ENCODE measurements at places on chromosomes 16 and 17.
A peak's percentile ranks its signal among the peaks of the same experiment; 100 is the strongest.

GRCh38 chr17:53571342-53571741 lies 251.4 kb upstream of the KIF2B start:
- DNase-seq, result no peak

DNA sequence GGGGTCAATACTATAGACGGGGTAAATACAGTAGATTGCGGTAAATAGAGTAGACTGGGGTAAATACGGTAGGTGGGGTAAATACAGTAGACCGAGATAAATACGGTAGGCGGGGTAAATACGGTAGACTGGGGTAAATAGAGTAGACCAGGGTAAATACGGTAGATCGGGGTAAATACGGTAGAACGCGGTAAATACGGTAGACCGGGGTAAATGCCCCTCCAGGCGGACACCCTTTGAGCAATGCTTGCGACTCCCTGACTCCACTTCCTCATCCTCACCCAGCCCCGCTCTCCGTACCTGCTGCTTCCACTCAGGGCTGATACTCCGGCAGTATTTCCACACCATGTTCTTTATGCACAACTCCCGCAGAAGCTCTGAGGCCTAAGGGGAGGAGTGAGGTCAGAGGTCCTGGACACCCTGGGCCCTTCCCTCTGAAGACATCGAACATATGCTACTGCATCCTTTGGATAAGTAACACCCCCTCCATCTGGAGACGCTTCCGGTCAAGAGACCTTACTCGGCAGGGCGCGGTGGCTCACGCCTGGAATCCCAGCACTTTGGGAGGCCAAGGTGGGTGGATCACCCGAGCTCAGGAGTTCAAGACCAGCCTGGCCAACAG lies 13.3 kb upstream of the CRK start:
- no peak for DNase-seq

DNA sequence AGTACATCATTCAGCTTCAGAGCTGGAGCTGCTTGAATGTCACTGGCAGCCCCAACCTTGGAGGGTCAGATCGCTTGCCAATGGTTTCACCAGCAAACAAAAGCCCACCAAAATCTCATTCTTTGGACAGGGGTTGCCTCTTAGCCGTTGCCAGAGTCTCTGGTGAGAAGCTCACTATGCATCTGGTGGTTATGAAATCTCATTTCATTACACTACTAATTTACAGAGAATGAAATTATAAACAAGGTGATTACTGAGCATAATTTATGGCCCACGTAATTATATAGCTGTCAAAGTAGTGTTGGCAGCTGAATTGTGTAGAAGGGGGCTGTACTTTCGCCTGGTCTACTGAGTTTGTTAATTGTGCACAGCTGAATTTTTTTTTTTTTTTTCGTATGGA lies 688.9 kb upstream of the KIF2B start:
- no peak for DNase-seq

DNA sequence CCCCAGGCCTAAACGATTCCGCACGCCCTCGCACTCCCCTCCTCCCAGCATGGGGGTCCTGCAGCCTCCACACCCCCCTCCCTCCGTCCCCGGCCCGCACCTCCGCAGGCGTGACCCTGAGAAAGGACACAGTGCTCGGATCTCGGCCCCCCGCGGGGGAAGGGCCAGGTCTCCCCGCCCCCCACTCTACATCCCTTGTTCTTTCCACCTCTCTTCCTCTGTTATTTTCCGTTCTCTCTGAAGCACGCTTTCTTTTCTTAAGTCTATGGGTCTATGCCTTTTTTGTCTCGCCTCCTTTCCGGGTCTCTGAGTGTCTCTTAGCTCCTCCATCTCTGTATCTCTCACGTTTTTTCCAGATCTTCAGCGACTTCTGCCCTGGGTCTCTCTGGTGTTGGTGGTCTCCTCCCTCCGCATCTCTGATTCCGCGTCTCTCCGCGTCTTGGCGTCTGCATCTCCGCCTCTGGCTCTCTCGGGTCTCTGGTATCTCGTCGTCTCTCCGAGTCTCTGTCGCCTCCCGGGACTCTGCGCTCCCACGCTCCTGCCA lies 2.1 kb upstream of the HES7 start:
- DNase-seq, result no peak

DNA sequence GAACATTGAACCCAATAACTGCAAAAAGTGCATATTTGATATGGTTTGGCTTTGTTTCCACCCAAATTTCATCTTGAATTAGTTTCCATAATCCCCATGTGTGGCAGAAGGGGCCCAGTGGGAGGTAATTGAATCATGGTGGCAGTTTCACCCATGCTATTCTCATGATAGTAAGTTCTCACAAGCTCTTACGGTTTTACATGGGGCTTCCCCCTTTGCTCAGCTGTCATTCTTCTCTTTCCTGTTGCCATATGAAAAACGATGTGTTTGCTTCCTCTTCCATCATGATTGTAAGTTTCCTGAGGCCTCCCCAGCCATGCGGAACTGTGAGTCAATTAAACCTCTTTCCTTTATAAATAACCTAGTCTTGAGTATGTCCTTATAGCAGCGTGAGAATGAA lies 127.6 kb downstream of the CHD9NB start:
- DNase-seq, result no peak

DNA sequence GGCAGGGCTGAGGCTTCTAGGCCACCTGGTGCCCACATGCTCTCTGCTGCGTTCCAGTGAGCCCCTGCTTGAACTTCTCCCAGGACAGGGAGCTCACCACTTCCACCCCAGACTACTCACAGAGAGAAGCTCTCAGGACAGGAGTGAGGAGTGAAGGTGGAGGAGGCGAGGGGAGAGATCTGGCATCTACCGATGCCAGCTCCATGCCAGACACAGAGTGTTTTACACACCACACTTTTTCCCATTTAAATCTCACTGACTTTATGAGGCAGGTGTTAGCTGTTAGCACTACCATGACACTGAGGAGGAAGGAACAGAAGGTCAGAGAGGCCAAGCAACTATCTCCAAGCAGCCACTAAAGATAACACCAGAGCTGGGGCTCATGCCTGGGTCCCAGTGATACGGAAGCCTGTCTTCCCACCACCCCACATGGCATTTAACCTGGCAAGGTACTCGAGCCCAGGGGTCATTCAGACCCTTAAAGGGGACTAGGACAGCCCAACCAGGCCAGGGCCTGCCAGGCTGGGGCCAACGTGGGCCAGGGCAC lies 6.8 kb downstream of the FAM83G start:
- peak; percentile 55 for DNase-seq

- DNase-seq, result no peak
Measured at GRCh38 chr17:41369713-41370112, at the start of gene KRT33B. KRT33B (minus strand) TSS chr17:41369813; CDS start chr17:41369750, 63 bp downstream.

DNA sequence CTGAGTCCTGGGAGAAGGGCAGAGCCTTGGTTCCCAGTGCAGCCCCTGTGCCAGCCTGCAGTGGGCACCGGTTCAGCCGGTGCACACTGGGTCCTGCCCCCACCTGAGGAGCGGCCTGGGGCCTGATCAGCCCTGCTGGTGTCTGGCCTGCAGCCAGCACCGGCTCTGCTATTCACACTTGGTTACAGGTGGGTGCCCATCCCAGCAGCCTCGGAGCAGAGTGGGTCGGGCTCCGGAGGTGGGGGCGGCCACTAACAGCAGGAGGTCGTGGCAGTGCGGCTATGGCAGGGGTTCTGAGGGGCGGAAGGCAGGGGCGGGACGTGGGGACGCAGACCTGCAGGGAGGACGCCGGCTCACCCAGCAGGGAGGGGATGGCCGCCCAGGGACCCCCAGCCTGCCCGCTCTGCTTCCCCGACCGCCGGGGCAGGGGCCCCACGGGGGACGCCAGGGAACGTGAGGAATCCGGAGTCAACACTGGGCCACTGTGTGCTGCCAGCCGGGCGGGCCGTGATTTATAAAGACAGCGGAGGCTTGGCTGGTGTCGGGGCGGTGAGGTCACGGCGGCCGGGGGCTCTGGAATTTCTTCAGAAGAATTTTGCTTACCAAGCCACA lies 20.3 kb downstream of the METRNL start:
- DNase-seq, result no peak

DNA sequence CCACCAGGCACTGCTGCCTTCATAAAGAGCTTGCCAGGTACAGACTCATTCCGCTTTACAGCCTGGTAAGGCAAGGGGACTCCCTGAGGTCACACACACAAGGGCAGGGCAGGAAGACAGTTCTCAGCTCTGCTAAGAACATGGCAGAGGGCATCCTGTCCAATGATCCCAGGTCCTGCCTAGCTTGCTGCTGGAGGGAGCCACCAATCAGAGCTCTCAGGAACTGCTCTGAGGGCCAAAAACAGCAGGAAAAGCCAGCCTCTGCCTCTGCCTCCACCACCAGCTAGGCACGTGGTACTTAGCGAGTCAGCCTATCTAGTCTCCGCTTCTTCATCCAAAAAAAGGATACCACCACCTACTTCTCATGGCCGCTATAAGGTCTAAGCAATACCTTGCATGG lies 66.1 kb downstream of the GTF3C1 start:
- no peak for DNase-seq

DNA sequence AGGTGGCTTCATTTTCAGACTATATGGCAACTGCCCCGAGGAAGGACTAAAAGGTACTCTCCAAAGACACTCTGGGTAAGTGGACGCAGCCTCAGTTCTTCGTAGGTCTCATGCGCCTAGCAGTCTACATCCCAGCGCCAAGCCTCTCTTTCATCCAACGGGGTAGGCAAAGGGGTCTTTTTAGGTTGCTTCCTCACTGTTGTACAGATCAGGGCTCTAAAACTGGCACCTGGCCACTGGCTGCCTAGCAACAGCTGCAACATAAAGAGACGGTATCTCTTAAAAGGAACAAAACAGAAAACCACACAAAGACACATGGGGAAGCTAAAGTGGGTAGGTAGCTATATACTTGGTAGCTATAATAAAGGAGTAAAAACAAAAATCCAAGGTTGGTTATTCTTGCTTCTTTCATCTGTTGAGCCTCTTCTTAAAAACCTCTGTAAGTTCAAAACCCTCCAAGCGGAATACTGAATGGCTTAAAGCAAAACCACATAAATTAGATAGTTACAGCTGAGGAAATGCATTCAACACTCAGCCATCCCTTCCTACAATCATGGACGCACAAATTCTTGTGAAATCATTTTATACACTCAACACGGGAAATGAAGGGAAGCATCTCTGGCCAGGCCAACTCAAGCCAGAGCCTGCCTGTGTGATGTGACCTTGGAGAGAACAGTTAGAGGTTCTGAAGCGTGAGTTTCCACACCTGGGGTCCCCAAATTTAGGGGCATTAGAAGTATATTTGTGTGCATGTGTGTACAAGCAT lies 22.7 kb downstream of the CYTH1 start:
- DNase-seq, result peak; percentile 56

DNA sequence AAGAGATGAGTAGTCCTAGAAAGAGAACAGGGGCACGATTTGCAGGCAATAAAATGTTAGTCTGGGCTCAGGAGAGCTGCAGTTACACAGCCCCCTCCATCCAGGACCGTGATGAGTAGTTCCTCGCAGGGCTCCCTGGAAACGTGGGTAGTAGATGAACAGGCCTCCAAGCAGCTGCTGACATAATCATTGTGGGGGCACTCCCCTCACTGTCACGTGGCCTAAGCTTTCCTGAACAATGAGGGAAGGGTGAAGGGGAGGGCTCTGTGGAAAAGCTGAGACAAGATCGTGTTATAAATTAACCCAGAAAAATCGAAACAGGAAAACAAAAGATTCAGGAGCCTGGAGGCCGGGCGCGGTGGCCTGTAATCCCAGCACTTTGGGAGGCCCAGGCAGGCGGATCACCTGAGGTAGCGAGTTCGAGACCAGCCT lies 1.3 kb upstream of the PER1 start:
- DNase-seq, result peak; percentile 70

DNA sequence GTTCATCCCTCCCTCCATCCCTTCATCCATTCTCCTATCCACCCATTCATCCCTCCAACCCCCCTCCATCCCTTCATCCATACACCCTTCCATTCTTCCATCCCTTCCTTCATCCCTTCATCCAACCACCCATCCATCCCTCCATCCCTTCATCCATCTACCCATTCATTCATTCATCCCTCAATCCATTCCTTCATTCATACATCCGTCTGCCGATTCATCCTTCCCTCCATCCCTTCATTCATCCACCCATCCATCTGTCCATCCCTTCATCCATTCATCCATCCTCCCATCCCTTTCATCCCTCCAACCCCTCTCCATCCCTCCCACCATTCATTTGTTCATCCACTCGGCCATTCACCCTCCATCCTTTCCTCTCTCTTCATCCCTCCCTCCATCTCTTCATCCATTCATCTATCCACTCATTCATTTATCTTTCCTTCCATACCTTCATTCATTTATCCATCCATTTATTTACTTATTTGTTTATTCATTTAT lies 95.7 kb downstream of the FOXL1 start:
- no peak for DNase-seq

DNA sequence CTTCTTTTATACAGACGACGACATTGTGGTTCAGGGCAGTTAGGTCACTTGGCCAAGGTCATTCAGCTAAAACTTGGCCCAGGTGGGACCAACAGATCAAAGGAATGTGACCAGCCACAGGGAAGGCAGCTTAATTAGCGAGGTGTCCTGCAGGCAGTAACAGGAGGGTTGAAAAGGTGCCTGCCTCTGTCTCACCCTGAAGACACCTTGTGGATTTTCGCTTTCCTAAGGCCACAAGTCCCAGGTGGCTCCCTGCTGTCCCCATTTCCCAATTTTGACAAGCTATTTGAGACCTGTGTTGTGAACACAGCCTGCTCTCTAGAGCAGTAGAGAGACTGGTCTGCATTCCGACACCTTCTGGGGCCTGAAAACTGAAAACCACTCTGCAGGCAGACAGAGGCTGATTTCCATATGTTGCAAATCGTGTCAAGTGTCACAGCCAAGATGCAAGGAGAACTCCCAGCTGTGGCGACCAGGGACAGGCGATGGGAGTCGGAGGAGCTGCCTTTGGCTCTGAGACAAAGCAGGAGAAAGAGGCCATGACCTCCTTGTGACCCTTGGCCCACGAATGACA lies 593.1 kb upstream of the CDH5 start:
- no peak for DNase-seq

- no peak for DNase-seq
Measured at GRCh38 chr17:44844390-44844830, 3.3 kb upstream of the HIGD1B start.

DNA sequence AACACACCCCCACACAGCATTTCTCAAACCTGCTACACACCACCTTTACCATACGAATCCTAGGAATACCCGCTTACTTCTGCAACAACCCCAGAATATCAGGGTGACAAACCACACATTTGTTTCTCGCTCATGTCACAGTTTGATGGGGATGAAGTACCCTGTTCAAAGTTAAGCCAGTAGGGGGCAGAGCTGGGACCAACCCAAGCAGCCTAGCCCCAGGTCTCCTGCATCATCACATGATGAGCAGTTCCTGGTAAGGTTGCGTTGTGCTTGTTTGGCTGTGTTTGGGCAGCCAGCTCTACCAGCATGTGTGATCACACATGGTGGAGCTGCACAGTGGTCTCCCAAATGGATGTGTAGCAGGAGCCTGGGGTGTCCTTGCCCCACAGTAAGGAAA lies 103.6 kb upstream of the C16orf82 start:
- peak; percentile 47 for DNase-seq

DNA sequence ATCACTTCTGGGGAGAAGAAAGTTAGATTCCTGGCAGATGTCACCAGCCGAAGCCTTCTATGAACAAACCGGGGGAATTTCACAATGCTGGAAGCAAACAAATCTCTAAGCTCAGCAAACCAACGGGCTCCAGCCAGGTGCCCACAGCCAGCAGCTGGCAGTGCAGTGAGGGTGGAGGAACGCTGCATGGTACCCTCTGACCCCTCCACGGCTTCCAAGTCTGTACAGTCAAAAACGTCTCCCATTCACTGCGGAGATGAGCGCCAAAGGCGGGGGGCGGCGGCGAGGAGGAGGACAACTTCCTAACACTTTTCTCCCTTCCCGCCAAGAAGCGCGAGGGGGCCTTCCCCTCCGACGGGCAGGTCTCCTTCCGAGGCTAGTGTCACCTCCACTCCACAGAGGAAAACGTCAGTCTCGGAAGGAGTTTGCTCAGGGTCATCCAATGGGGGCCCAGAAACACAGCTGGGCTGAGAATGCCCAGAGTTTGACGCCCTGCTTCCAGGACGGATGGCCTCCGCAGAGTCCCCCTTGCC lies 924 bp downstream of the ZNF598 start:
- DNase-seq, result peak; percentile 58
